Stimulated activated CD8-positive, alpha-beta memory T cell treated with anti-CD3 and anti-CD28 coated beads, Interleukin-4, amount 100 ng/mL, for 4 hours (primary cell): ENCODE measurements at places on chromosomes 5 and 9.
A peak's percentile ranks its signal among the peaks of the same experiment; 100 is the strongest.

- DNase-seq, result no peak
These were observed 37.2 kb upstream of the UBAP2 start for GRCh38 chr9:34085581-34086500.

DNA sequence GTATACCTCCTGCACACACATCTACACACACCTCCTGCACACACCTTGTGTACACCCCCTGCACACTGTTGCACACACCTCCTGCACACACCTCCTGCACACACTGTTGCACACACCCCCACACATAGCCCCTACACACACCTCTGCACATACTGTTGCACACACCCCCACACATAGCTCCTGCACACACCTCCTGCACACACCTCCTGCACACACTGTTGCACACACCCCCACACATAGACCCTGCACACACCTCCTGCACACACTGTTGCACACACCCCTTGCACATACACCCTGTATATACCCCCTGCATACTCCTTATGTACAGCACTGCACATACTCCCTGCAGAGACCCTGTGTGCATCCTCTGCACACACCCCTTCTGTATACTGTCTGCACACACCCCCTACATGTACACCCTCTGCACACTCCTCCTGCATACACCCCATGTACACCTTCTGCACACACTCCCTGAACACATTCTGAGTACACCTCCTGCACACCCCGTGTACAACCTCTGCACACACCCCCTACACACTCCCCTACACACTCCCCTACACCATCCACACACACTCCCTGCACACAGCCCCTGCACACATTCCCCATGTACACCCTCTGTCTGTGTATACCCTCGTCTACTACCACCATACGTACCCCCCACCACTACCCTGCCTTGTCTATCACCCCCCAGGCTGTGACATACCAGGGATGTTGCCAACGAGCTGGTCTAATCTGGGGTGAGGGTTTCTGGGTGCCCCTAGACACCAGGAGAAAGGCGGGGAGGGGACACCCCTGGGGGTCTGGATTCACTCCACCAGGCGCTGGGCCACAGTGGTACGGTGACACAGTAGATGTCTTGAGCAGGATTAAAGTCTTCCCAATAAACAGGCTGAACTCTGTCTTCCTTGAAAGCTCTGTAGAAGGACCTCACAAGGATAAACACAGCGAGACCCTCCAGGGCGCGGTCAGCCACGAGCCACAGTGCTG is 1.1 kb upstream of the CEP72 start:
- DNase-seq, result no peak

DNA sequence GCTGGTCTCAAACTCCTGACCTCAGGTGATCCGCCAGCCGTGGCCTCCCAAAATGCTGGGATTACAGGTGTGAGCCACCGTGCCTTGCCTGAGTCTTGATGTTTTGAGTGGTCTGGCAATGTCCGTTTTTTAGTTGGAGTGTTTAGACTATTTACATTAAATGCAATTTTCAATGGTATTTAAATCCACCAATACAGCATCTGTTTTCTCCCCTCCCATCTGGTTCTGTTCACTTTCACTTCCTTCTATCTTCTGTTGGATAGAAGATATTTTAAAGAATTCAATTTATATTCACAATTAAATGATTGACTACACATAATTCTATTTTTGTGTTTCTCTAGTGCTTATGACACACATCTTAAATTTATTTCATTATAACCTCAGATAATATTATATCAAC is 26.0 kb upstream of the PCAT7 start:
- DNase-seq, result no peak

- no peak for DNase-seq
These were observed 279.1 kb downstream of the TLE1 start for GRCh38 chr9:81410201-81410600.

- no peak for DNase-seq
These were observed 33.4 kb upstream of the ARAP3 start for GRCh38 chr5:141715346-141715905.

DNA sequence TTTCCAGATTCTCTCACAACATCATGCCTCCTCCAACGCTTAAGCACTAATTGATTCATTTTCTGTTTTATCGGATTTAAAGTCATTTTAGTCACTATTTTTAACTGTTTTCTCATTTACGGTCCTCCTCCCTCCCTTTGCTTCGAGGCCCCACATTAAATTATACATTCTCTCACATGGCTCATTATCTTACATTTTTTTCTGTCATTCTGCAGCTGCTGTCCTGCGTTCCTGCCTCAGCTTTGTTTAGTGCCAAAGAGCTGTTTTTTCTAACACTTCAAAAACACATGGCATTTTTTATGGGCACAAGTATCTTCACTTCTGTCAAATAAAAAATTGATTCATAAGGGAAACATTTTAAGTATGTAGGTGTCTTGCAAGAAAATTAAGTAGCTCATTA is 130.1 kb upstream of the FST start:
- DNase-seq, result no peak

DNA sequence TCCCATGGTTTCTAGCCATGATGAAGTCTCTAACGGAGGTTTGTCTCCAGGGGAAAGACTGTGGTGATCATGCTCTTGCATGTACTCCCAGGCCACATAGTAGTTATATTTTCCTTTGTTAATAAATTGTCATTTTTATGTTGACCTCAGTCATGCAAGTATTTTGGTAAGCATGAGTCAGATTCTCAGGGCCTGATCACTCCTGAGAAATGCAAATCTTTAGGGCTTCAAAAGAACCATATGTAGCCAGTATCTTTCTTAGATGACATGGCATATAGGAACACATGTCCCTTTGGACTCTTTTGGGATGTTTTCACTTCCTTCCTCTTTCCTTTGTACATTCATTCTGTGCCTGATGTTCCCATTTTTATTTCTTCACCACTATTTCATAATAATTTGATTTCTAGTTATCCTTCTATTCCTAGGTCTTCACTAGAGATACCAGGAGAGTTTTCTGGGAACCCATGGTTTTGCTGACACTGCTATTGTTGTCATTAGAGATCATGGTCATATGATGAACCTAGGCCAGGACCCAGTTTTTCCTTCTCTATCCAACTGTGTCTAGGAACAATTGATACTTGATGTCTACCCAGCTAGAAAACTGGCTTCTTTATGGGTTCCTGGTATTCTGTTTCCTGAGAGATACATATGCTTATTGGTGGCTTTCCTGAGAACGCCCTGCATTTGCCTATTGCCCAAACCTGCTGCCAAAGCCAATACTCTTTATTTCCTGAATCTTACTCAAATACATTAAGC is 248.1 kb upstream of the NREP start:
- DNase-seq, result no peak

GRCh38 chr9:89339807-89340206 is 21.5 kb downstream of the SECISBP2 start:
- no peak for DNase-seq

- DNase-seq, result no peak
These were observed 101.1 kb upstream of the GNAQ start for GRCh38 chr9:78132701-78133058.

- DNase-seq, result peak; percentile 14
These were observed 5.4 kb upstream of the HBEGF start for GRCh38 chr5:140351609-140352334.

- DNase-seq, result no peak
These were observed 5.6 kb downstream of the OTULINL start for GRCh38 chr5:14587150-14587549.

- DNase-seq, result no peak
These were observed 249.5 kb downstream of the PRELID2 start for GRCh38 chr5:145585443-145586148.

DNA sequence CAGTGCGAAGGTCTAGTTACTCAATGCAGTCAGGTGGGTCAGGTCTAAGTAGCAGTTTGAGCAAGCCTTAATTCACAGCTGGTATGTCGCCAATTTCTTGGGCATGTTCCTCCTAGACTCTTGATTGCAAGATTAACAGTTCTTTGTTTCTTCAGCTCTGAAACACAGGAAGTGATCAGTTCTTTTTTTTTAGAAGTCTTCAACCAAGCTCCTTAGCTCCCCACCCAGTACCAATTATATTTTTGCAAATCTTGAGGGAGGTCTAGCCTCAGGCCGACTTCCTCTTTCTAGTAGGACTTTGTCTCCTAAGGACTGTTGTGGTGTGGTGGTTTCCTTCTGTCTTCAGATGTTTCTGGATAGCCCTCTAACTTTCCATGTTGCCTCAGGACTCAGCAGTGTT is 2054.2 kb downstream of the MAT2B start:
- DNase-seq, result no peak

DNA sequence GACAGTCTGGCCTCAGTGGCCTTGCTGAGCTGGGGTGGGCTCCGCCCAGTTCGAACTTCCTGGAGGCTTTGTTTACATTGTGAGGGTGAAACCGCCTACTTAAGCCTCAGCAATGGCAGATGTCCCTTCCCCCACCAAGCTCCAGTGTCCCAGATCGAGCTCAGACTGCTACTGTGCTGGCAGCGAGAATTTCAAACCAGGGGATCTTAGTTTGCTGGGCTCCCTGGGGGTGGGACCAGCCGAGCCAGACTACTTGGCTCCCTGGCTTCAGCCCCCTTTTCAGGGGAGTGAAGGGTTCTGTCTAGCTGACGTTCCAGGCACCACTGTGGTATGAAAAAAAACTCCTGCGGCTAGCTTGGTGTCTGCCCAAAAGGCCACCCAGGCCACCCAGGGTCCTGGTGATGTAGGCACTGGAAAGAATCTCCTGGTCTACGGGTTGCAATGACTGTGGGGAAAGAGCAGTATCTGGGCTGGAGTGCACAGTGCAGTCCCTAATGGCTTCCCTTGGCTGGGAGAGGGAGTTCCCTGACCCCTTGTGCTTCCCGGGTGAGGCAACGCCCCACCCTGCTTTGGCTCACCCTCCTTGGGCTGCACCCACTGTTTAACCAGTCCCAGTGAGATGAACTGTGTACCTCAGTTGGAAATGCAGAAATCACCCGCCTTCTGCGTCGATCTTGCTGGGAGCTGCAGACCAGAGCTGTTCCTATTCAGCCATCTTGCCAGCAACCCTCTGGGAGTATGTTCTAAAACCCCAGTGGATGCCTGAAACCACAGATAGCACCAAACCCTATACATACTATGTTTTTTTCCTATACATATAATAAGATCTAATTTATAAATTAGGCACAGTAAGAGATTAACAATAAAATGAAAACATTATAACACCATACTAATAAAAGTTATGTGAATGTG is 95.5 kb downstream of the TMEM161B start:
- DNase-seq, result no peak

- no peak for DNase-seq
These were observed 140.3 kb downstream of the AOPEP start for GRCh38 chr9:94866770-94867169.

GRCh38 chr5:122121479-122122465 is 7.6 kb upstream of the ZNF474 start:
- no peak for DNase-seq

GRCh38 chr9:123796618-123797484 is 133.1 kb downstream of the DENND1A start:
- no peak for DNase-seq

GRCh38 chr5:91532281-91532680 is 149.2 kb upstream of the ARRDC3 start:
- no peak for DNase-seq

GRCh38 chr5:270340-270739 is 1.1 kb upstream of the PDCD6 start:
- no peak for DNase-seq

DNA sequence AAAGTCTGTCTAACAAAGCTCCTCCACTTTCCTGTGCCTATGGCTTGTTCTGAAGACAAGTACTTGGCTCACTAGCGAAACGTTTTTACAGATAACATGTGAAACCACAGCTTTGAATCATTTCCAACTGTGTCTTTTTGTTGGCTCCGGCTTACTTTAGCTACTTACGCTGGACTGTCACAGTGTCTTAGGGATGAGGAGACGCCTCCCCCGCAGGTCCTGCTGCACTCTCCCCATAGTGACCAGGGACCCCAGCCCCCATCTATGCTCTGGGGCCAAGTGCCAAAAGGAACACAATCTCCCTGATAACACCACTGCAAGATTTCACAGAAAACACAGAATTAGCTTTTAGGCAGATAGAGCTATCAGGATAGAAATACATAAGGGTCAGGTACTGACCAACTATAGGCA is 219.1 kb downstream of the ADAMTS6 start:
- DNase-seq, result no peak
